GM23338 (cell line): ENCODE measurements at places on chromosomes 3 and 15. TPM values are rescaled to one million over a fixed set of nuclear protein-coding genes. Genes with fewer than 3 reads are reported as not detected.

The AHSG gene
- total RNA-seq: 0.10 TPM in 1 of 2 replicates, not detected in the other

The CCR9 gene
- not detected in 2 replicates for total RNA-seq

GRCh38 chr15:64997745-64998375 lies 8.1 kb upstream of the SPG21 start:
- no peak for DNase-seq

GRCh38 chr3:30605706-30606300 lies 598 bp upstream of the TGFBR2 start:
- DNase-seq: no peak

DNA sequence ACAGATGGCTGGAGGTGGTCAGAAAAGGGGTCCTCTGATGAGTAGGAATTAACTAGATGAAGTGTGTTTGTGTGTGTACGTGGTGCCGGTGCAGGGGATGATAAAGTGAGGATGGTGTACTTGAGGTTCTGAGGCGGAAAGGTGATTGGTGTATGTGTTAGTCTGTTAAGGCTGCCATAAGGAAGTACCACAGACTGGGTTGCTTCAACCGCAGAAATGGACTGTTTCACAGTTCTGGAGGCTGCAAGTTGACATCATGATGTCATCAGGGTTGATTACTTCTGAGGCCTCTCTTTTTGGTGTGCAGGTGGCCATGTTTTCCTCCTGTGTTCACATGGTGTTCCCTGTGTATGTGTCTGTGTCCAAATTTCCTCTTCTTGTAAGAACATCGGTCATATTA lies 202.4 kb upstream of the RGMA start:
- no peak for DNase-seq

GRCh38 chr3:195458316-195458717 lies 15.5 kb upstream of the ACAP2 start:
- DNase-seq: no peak

DNA sequence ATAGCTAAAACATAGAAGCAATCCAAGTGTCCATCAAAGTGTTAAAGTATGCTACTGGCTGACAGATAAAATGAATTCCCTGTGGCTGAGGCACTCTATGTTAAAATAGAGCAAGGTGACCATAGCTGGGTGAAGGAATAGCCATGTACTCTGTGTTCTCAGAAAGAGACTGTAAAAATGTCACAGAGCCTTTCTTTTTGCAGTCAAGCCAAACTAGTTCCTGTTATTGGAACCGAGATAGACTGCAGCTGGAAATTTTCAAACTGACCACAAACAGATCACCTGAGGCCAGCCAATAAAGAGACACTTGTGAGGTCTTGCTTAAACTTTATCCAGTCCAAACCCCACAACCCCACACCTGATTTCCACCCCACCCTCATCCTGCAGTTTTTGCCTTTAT lies 422.8 kb upstream of the NAALADL2 start:
- no peak for DNase-seq
